ENCODE measurements at places on chromosomes 12 and 14.

- DNase-seq: no peak
These were observed 143.5 kb upstream of the FKBP4 start for GRCh38 chr12:2651068-2651965.

DNA sequence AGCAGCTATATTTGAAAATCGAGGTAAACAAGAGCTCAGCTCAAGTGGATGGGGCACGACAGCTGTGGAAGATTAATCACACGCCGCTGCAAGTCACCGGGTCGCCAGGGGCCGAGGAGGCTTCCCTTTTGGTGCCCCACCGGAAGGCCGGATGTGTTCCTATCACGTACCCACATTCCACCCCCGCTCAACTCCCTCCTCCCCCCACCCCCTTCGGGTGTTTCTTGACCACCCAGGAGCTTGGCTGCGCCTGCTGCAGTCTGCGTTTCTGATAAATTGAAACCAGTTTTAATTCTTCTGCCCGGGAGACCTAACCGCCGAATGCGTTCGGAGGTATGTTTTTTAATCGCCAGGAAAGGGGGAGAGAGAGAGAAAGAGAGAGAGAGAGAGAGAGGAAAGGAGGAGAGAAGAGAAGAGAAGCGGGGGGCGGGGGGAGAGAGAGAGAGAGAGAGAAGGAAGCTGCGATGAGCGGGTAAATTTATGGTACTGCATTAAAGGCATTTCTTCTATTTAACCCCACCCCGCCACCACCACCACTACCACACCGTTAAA lies 1.8 kb downstream of the SLC8A3 start:
- no peak for DNase-seq

GRCh38 chr12:87756111-87756510 lies 273.1 kb downstream of the C12orf50 start:
- DNase-seq: no peak

DNA sequence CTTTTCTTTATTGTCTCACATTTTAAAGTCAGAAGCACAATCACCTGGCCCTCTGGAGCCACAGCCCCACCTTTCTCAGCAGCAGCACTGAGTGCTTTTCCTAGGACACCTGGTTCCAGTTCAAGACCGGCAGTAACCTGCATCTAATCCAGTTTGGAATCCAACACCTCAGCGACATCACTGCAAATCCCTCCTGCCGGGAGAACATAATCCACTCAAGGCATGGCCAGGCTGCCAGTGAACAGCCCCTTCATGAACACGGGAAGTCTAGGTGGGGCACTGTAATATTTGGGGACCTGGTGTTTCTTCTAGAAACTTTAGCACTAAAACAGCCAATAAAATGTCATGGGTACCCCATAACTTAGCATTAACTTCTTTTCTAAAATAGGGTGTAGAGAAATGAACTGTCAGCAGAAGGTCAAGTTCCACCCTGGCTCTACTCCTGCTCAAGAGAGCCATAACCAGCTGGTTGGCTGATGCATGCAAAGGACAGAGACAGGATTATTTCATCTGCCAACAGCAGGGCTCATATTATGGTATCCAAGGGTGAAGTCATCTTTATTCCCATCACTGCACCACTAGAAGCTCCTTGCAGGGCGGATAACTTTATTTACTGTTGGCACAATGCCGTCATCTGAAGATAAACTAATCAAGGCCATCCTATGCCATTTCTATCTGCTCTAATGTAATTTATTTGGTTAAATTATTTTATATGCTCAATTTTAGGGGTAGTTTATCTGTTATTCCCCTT lies 76.7 kb downstream of the TTC7B start:
- no peak for DNase-seq

GRCh38 chr12:107378609-107379008 lies 285.3 kb upstream of the CRY1 start:
- no peak for DNase-seq

DNA sequence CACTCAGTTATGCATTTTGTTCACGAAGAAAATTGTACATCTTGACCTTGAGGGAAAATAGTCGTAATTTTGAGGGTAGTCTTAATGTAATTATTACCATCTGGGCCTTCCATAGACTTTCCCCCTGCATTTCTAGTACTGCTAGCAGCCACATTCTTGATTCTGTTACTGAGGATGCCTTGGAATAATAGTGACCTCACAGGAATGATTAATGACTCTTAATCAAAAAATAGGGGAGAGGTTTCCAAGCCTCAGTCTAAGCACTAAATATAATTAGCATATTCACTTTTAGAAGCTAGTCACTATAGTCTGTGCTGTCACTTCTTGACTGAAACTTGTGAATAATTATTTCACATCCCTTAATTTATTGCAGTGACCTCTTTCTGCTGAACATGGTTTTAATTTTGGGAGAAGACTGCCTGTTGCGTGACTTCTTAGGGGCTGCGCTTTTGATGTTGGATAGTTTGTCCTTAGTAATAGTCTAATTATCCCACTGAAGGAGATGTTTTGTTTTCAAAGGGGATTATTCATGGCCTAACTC lies 400.5 kb downstream of the ADAMTS20 start:
- DNase-seq: no peak

DNA sequence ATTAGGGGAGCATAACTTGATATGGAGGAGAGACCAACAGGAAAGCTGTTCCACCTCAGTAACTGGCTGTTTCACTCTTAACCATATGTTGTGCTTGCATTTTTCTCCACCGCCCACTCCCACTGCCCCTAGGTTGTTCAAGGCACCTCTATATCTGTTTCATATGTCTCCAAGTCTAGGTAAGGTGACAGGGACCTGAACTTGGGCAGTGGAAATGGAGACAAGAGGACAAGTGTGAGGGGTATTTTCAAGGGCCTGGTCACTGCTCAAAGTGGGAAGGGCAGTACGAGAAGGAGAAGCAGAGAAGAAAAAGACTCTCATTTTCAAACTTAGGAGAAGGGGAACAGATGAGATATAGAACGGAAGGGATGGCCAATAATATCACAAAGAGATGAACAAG lies 3.1 kb downstream of the SLC38A1 start:
- no peak for DNase-seq

- DNase-seq: no peak
These were observed 198.4 kb upstream of the ATXN7L3B start for GRCh38 chr12:74339211-74339610.

GRCh38 chr14:35438910-35439713 lies 34.6 kb upstream of the NFKBIA start:
- DNase-seq: no peak

DNA sequence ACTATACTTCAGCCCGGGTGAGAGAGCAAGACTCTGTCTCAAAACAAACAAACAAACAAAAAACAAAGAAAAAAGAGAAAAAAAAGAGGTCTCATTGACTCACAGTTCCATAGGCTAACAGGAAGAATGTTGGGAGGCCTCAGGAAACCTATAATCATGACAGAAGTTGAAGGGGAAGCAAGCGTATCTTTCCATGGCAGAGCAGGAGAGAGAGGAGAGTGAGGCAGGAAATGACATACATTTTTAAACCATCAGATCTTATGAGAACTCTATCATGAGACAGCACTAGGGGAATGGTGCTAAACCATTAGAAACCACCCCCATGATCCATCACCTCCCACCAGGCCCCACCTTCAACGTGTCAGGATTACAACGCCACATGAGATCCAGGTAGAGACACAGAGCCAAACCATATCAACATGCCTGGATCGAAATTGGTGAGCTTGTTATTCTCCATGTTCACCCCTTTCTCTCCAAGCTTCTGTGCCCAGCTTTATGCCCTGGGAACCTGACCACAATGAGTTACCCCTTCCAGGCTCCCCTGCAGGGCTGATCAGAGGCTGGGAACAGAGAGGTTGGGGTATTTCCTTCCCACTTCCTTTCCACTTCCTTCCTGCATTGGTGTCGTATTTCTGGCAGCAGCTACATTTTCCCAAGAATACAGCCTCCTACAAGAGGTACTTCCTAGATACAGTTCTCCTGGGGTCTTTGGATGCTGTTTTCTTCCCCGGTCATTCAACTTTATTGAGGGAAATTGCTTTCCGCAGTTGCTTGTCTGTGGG lies 219.3 kb upstream of the FLRT2 start:
- no peak for DNase-seq

DNA sequence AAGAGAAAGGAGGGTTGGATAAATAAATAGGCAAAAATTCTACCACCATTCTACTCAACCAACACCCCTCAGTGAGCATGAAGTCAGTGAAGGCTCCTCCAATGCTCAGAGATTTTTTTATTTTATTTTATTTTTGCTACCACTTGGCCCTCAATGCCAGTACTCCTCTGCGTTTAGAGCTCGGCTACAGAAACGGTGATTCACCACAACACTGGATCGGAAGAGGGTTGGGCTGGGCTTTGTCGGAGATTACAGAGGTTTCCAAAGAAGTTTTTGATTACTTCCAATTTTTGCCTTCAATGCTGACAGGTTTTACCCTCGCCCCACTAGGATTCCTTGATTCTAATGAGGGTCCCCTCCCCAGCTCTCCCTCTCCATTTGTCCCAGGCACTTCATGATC lies 1027.2 kb upstream of the TMEM132C start:
- no peak for DNase-seq

DNA sequence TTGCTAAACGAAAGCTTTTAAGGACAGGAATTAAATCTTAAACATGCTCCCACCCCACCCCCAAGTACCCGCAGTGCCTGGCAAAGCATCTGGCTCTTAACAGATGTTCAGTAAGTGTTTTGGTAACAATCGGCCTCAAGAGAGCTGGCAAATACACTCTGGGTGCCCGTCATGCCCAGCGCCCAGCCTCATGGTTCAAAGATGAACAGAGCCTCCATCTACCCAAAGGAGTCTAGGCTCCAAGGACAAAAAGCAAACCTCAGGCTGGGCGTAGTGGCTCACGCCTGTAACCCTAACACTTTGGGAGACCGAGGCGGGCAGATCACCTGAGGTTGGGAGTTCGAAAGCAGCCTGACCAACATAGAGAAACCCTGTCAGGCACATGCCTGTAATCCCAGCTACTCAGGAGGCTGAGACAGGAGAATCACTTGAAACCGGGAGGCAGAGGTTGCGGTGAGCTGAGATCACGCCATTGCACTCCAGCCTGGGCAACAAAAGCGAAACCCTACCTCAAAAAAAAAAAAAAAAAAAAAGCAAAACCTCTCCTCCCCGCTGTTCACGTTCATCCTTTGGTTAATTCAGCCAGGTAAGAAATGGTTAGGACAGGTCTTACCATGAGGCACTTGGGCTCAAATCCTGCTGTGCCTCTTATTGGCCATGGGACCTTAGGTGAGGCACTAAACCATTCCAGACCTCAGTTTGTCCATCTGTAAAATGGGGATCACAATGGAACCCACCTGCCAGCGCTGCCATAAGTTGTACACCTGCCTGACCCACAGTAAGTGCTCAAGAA lies 151.3 kb downstream of the BCL11B start:
- DNase-seq: no peak

- DNase-seq: no peak
These were observed 939.1 kb downstream of the FSCB start for GRCh38 chr14:43568022-43568421.

GRCh38 chr14:94451826-94452225 lies 774 bp downstream of the SERPINA11 start:
- DNase-seq: no peak

- DNase-seq: no peak
These were observed 233.3 kb upstream of the PPFIA2 start for GRCh38 chr12:81992461-81992860.

DNA sequence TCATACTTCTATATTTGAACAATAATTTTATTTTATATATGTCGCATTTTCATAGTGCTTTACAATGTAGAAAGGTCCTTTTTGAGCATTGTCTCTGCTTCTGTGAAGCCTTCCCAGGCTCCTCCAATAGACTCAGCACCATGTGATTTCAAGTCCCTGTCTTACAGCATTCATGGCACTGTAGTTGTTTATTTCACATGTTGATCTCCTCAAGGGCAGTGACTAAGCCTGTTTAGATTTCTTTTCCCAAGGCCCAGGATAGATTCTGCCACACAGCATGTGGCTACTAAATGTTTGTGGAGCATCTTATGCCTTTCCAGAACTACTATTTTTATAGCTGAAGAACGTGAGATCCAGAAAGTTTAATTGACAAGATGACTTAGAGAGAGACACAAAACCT lies 391.7 kb downstream of the TMEM117 start:
- no peak for DNase-seq
